Activated CD4-positive, alpha-beta T cell treated with anti-CD3 and anti-CD28 coated beads, Interleukin-2, amount 10 ng/mL, durations not matched to agents 24 days and 14 days (primary cell): ENCODE measurements at places on chromosomes 4 and X. TPM values are rescaled to one million over a fixed set of nuclear protein-coding genes. Genes with fewer than 3 reads are reported as not detected.

DNA sequence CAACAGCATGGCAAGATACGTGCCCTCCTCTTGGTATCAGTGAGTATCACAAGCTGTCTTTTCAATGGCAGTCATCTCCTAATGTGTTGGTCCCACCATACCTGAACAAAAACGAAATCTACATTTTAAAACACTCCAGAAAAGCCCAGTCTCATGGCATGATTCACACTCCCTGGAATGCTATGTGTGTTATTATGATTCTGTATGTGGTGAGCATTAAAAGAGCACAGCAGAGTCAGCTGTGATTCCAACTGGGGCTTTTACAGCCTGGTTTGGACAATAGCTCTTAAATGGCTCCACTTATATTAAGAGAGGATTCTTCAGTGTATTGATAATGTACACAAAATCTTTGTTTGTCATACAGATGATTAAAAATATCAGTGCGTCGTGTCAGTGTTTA, 274.1 kb upstream of the GK2 start:
- H3K27me3 ChIP-seq: no peaks in the 10 kb centered on the region
- H3K4me3 ChIP-seq: no peak overlapping the region
- DNase-seq: peak; percentile 28
- H3K36me3 ChIP-seq: no peaks in the 10 kb centered on the region

GRCh38 chr4:6580353-6580752, 5.4 kb downstream of the MAN2B2 start:
- H3K4me3 ChIP-seq: no peak overlapping the region
- no peak for DNase-seq
- H3K4me1 ChIP-seq: peaks cover 6% of the 10 kb centered on the region

GRCh38 chr4:98166025-98166730, 22.9 kb upstream of the STPG2 start:
- no peak overlapping the region for H3K4me3 ChIP-seq
- H3K27me3 ChIP-seq: peaks cover 8% of the 10 kb centered on the region
- H3K27ac ChIP-seq: no peak overlapping the region
- no peak for DNase-seq
- no peaks in the 10 kb centered on the region for H3K4me1 ChIP-seq

Gene DUSP9
- total RNA-seq: 0.19 and 0.24 TPM in 2 replicates

Gene STATH
- total RNA-seq: not detected in 2 replicates

GRCh38 chr4:159159611-159160010, 56.7 kb downstream of the RAPGEF2 start:
- DNase-seq: no peak
- H3K27ac ChIP-seq: no peak overlapping the region
- no peak overlapping the region for H3K4me3 ChIP-seq
- no peaks in the 10 kb centered on the region for H3K27me3 ChIP-seq

DNA sequence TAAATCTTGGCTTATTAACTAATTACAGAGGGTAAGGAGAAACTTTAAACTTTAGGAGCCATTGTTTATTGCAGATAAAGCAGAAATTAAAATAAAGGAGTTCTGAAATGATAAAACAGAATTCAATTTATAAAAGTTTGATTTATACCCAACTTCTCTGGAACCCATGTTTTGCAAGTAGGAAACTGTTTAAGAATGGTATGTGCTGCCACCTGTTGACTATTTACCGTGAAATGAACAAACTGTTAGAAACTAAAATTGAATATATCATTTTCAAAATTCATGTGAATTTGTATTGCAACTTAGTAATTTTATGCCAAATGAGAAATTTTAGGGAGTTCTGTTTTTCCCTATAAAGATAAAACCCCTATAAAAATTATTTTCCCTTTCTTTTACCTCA, 11.0 kb upstream of the TBC1D8B start:
- H3K4me1 ChIP-seq: no peaks in the 10 kb centered on the region
- DNase-seq: peak; percentile 52
- peaks cover 2% of the 10 kb centered on the region for H3K27me3 ChIP-seq
- no peak overlapping the region for H3K4me3 ChIP-seq
- no peak overlapping the region for H3K27ac ChIP-seq

Gene TAF7L
- total RNA-seq: 0.19 TPM in 1 of 2 replicates, not detected in the other
